ENCODE measurements at places on chromosomes 11 and 22. TPM values are rescaled to one million over a fixed set of nuclear protein-coding genes. Genes with fewer than 3 reads are reported as not detected.

DNA sequence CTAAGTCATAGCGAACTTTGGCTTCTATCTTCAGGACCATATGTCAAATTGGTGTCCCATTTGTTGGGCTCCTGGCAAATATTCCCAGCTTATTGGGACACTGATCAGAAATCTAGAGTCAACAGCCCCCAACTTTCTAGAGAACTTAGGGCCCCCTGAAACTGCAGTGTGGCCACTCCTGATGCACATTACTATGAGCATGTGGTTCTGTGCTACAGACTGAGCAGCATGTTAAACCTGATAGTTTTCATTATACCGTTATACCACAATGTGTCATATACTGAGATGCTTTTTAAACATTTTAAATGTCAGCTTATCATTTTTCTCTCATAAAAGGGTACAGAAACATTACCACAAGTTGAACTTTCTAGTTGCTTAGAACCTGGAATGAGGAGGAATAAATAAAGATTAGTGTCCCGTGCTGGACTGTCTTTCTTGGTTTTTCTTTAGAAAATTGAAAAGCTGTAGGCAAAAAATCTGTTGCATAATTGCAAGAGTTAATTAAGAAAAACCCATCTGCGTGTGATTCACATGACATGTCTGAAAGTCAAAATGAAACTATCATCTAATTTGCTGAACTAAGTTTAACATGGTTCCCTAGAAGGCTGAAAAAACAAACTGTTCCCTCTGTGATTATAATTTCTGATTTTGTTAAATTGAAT lies 16.4 kb upstream of the CTSC start:
- DNase-seq: no peak

GRCh38 chr22:38218661-38219622 lies 17.1 kb downstream of the MAFF start:
- DNase-seq: no peak

DNA sequence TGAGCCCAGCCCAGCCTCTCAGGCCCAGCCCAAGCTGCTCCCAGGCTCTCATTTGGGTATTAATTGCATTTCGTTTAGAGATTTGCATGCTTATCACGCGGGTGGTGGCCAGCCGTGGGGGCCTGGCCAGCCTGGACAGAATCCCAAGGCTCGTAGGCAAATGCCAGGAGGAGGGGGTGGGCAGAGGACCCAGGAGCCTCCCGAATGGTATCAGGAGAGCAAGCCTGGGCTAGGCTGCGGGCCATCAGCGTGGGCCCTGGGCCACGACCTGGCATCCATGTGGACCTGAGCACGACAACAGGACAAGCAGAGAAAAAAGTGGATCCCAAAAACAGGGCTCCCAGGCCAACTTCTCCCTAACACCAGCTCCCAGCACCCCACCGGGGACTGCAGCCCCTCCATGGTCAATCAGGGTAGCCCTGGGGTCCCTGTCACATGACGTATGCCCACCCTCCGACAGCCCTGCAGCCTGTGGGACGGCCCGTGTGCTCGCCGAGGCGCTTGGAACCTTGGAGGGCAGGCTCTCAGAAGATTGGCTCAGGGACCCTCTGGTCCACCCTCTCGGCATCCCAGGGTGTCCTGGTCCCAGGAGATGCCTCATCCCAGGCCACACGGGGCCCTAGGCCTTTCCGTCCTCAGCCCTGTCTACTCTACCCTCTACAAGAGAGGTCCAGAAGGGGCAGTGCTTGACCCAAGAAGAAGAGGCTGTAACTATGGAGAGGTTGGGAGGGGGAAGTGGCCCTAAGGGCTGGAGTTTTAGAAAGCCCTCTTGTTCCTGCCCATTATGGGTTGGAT lies 8.8 kb downstream of the ASCL2 start:
- DNase-seq: no peak

DNA sequence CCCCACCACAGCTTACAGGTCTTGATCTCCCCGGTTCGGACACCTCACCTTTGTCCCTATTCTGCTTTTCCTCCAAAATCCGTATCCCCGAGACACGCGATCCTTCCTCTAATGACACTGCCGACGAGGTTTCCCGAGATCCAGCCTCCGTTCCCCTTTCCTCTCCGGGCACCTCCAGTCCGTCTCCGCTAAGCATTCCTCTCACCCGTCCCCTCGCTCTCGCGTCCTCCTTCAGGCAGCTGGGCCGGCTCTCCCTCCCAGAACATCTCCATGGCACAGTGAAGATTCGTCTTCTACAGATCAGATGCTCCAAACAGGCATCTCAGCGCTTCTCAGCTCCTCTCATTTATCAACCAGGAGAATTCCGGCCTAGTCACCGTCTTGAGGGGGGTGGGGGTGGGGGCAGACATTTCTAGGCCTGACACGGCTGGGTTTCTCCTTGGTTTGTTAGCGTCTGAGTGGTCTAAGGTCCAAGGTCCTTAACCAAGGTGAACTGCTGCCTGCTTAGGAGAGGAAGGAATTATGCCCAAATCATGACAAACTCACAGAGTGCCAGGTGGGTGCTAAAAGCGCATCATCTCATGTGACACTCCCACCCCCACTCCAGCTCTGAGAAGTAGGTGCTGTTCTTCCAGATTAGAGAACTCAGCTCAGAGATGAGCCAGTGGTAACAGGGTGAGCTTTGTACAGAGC lies at the start of gene SPTBN2:
Gene SPTBN2 (minus strand): TSS at position 524 of the 693 bp plus-strand sequence. CDS start 7,976 bp downstream, outside the sequence.
- DNase-seq: no peak

Gene ACR
- not detected for total RNA-seq

Gene IFITM2
- total RNA-seq: 14.8 TPM

Gene APOA5
- total RNA-seq: not detected
